ENCODE measurements at places on chromosomes 11 and 22.
A peak's percentile ranks its signal among the peaks of the same experiment; 100 is the strongest.

- no peak for DNase-seq
These were observed 7.5 kb downstream of the PGAP2 start for GRCh38 chr11:3815845-3816244.

- no peak for DNase-seq
These were observed 7.9 kb downstream of the SF3A1 start for GRCh38 chr22:30348809-30349208.

DNA sequence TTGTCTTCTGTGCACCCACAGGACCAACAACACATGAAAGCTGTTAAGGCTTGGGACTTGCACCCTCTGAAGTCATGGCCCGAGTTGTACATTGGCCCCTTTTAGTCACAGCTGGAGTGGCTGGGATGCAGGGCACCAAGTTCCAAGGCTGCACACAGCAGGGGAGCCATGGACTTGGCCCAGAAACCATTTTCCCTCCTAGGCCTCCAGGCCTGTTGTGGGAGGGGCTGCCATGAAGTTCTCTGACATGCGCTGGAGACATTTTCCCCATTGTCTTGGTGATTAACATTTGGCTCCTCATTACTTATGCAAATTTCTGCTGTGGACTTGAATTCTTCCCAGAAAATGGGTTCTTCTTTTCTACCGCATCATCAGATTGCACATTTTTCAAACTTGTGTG, 48.8 kb upstream of the GLYAT start:
- DNase-seq = no peak

DNA sequence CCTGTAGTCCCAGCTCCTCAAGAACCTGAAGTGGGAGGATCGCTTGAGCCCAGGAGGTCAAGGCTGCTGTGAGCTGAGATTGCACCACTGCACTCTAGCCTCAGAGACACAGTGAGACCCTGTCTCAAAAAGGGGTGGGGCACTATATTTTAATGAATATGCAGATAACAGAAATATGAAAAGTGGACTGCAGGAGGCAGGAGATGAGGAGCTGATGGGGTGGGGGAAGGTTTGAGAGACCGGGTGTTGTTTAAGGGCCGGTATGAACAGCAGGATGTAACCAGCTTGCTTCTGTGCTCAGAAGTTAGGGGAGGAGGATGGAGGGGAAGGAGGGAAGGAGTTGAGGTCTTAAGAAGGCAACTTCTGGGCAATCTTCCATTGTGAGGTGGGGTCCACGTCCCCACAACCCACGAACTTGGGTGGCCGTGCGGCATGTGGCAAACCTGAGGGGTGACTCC, 1.3 kb upstream of the B4GALNT4 start:
- no peak for DNase-seq

DNA sequence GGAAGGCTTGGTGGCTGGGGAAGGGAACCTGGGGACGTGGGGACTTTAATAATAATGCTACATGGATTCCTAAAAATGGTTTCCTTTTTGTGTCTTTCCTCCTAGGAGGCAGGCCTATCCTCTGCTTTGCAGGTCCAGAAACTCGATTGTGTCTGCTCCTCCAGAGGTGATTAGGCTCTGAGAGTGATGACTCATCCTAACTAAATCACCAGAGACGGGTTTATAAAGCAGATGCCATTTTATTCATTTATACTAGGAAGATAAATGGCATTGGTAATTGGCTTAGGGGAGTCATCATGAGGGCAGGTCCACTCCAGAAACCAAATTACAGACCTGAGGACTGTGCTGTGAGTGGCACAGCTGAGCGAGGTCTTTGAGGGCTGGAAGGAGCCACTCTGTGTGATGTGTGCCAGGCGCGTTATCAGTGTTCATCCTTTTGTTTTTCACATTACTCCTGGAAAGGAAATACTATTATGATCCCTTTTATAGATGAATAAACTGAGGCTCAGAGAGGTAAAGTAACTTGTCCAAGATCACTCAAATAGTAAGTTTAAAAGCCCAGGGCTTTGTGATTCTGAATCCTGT, 7.1 kb downstream of the NLRX1 start:
- DNase-seq = no peak

- DNase-seq = no peak
These were observed 110.9 kb downstream of the KCNC1 start for GRCh38 chr11:17845431-17845881.

DNA sequence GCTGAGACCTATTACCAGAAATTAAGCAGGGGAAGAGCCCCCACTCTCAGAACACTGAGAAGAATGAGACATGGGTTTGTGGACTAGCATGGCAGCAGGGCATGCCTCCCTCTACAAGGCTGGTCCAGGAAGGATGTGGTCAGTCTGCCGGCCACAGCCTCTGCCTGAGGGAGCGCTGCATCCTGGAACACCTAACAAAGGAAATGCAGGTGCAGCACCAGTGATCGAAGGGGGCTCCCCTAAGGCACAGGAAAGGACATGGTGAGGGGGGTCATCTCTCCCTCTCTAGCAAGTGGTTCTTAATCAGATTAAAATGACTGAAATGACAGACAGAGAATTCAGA, 40.6 kb upstream of the ARL14EP start:
- DNase-seq = no peak

GRCh38 chr11:66887526-66887925, 30.7 kb downstream of the LRFN4 start:
- no peak for DNase-seq

DNA sequence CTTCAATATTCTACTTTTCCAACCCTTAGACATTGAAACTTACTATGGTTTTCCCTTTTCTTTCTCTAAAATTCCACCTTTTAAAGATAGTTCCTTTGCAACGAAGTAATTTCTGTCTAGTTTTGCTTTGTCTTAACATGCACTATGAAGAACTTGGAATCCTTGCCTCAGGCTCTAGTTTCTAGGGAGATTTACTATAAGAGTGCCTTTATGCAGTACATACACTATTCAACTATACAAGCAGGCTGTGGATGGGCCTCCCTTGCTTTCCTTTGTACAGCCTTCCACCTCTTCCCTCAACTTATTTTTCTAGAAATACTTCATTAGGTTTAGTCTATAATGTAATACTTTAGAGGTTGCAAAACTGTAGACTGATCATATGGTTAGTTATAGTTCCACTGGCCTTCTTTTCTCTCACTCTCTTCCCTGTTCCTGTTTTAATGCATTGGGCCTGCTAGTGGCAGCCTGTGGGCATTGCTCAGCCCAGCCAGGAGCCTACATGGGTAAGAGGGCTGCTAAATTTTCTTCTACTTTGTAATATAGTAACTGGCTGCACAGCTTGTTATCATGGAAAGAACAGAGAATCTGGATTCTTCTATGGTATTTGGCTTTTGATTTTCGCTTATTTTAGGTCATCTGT, 100.2 kb downstream of the C11orf87 start:
- DNase-seq = no peak

DNA sequence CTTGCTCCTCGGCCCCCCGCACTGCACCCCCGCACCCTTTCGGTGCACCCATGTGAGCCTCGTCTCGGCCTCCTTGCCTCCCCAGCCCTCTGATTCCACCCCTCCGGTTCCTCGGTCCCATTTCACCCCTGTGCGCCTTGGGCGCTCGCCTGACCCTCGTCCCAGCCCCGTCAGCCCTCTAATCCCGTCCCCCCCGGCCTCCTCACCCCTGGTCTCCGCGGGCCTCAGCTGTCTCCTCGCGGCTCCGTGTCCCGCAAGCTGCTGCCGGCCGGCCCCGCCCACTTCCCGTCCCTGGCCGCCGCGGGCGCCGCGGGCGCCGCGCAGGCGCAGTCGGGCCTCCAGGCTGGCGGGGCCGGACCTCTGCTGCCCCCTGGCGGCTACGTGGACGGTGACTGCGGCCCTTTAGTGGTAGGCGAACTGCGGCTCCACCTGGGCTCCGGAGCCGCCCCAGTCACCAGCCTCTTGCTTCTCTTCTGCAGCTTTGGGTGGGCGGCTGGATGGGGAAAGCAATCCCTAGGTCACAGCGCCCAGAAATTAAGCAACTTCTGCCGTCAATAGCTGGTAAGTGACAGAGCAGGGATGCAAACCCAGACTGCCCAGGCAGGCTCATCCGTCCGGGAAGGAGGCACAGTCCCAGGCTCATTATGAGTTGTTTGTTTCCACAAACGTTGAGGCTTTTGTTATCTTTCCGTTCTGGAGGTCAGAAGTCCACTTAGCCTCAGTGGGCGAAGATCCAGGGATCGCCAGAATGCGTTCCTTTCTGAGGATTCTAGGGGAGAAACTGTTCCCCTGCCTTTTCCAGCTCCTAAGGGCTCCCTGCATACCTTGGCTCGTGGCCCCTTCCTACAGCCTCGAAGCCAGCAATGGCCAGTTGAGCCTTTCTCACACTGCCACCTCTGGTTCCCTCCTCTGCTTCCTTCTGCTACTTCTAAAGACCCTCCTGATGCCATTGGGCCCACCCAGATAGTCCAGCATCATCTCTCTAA, at the start of gene PPM1F:
Gene PPM1F (minus strand): TSS at position 263 of the 986 bp plus-strand sequence. CDS start 6,800 bp downstream, outside the sequence.
- peak; percentile 95 for DNase-seq

GRCh38 chr11:119605137-119605665, 123.8 kb downstream of the NECTIN1 start:
- DNase-seq = no peak

GRCh38 chr11:134531327-134532130, 119.5 kb upstream of the B3GAT1 start:
- peak; percentile 48 for DNase-seq

DNA sequence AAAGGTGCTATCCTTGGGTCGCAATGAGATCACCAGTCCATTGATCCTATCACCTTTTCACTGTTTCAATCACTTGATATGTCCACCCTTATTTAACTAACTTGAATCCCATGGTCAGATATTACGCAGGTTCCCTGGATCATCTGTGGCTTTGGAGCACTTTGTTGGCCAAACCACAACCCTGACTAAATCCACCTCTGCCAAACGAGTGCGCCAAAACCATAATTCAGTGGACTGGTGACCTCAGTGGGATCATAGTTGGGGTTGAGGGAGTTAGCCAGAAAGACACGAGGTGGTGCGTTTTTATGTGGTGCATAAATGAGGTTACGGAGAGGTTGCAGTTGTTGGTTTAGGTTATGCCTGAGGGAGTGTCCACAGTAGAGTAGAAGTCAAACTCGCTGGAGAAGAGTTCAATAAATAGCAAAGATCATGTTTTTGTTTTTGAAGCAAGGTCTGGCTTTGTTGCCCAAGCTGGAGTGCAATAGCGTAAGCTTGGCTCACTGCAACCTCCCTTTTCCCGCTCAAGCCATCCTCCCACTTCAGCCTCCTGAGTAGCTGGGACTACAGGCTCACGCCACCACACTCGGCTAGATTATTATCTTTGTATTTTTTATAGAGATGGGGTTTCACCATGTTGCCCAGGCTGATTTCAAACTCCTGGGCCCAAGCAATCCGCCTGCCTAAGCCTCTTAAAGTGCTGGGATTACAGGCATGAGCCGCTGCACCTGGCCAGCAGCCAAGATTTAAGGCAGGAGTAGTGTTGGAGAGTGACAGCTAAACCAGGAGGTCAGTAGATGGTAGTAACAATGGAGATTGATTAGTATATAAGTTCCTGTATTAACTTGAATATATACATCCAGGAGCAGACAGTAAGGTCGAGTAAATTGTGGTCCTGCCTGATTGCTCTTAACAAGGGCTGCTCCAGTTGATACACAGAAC, 4.5 kb downstream of the FOXR1 start:
- no peak for DNase-seq

GRCh38 chr11:92941676-92942571, 27.5 kb upstream of the MTNR1B start:
- DNase-seq = no peak

DNA sequence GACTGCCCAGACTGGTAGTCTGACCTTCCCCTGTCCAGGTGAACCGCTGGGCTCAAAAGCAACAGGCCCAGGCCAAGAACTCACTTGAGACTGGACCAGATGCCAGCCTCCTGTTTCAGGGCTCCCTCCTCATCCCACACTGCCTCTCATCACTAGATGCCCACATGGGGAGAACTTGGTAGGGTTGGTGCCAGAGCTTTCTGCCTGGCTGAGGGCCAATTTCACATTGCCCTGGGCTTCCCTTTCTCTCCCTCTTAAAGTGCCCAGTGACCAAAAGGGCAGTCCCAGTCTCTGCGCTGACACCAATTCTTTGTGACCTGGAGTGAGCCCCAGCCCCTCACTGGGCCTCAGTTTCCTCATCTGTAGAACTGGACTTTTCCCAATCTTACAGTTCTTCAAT, 41.7 kb downstream of the C11orf58 start:
- no peak for DNase-seq

GRCh38 chr11:79697905-79698304, 257.1 kb upstream of the TENM4 start:
- DNase-seq = no peak

DNA sequence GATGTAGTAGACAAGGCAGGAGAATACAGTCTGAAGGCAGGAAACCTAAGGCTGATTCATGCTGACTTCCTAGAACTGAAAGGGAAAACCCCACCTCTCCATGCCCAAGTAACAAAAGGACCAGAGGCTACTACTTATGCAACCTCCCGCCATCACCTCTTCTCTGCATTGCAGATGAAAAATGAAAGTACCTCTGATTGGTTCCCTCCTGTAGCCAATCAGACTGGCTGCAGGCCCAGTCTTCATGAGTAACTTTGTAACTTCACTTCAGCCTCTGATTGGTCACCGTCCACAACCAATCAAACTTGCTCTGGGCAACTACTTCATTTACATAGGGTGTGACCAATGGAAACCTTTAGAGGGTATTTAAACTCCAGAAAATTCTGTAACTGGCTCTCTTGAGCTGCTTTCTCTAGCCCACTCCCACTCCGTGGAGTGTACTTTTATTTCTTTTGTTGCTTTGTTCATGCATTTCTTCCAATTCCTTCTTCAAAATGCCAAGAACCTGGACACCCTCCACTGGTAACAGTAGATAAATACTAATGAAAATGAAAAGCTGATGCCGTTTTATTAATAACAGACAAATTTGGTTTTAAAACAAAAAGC, 5.2 kb upstream of the MAP6 start:
- no peak for DNase-seq

- no peak for DNase-seq
These were observed 67.7 kb upstream of the MYOD1 start for GRCh38 chr11:17651681-17652080.

DNA sequence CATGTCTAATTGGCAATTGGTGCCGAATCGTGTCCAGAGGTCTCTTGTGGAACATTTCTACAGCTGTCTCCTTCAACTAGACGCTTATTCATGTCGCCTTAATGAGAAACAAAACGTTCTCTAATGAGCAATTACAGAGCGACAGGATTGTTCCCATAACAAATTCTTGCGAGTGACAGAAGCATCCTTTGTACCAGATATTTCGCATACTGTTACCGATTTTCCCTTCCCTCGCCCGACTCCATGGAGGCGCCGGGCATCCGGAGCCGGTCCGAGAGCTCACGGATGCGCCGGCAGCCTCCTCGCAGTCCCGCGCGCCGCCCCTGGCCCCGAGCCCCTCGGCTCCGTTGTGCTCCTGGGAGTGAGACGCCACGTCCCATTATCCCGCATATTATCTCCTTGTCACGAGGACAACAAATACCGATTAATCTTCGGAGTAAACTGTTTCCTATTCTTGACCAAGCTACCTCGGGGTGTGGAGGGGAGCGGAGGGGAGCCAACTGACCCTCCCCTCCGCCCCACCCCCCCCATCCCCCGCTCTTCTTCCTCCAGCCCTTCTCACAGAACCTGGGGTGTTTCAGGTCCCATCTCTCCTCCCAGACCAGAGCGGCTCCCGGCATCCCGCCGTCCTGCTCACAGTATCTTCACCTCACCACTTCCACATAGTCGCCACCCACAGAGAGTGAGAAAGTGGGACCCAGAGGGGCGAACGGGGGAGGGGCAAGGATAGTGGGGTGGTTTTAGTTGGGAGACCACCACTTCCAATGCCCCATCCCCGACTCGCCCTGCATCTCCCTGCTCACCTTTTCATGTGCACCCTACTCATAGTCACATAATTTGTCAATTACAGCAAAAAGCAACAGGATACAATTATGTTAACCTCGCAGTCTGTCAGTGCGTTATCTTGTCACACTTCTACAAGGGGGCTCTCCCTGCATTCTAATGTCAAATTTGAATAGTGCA, 11.4 kb downstream of the PAX6 start:
- DNase-seq = peak; percentile 57
